ENCODE measurements at places on chromosomes 5 and 9.

- no peak for DNase-seq
Measured at GRCh38 chr5:143619040-143619439, 192.9 kb upstream of the HMHB1 start.

GRCh38 chr5:94310833-94311232, 307.6 kb downstream of the KIAA0825 start:
- DNase-seq: no peak

GRCh38 chr5:170809551-170809950, 26.0 kb downstream of the GABRP start:
- DNase-seq: peak; percentile 82

- no peak for DNase-seq
Measured at GRCh38 chr9:136700304-136700703, 12.1 kb upstream of the DIPK1B start.

GRCh38 chr9:108476574-108476973, 379.2 kb downstream of the ACTL7B start:
- peak; percentile 48 for DNase-seq

DNA sequence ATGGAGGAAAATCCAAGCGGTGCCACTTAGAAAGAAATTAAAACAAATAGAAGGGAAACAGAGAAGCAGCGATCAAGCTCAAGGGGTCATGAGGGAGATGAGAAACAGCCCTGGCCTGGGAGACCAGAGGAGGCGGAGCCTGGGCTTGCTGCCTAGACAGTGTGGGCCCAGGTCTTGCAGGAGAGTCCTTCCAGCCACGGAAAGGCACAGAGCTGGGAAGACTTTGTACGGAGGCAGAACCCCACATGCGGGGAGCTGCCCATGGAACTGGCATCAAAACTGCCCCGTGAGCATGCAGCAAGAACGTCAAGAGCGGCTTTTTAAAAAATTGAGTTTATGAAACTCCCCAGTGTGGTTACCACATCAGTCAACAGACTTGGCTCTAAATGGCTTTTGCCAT, 119.4 kb downstream of the IRX1 start:
- no peak for DNase-seq

DNA sequence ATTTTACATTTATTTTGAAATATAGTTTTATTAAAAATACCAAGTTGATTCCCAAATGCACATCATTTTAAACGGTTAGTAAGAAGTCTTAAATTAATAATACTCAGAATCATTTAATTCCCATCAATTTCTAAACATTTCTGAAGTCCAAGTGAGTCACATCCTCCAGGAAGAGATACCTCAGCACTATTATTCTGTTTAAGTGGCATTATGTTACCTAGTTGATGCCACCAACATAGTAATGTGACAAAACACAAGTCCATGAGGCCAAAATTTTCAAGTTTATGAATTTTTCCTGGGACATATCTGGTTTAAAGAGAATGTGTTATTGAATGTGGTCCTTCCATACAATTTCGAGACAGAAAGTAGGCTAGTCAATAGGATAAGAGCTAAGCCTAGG, 1348.3 kb upstream of the CDH9 start:
- DNase-seq: no peak

DNA sequence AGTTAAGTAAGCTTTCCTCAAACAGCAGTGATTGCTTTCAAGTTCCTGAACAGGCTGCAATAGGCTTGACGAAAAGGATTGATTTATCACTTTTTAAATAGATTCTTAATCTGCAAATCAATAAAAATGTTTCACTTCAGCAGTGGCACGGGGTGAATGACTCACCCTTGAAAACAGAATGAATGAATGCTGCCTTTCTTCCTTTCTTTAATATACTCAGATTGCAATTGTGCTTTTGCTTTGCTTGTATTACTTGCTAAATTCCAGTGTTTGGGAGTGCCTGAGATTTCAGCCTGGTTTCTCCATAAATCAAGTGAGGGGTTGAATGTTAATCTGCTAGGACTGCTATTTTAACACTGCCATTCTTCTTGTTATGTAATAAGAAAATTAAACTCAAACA, 1293.8 kb downstream of the PTPRD start:
- DNase-seq: no peak

DNA sequence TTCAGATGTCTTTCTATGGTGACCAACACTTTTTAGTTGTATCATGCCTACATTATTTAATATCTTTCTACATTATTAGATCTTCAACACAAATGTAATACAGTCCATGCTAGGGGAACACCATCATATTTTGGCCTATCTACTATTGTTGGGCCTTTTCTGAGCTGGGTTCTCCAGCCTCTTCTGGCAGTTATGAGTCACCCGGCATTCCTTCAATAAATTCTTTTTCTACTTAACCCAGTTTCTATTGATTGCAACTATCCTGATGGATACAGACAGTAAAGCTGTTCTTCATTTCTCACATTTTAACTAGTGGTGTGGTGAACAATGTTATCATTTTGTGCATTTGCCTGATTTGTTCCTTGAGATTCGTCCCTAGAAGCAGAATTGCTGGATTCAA, 529.3 kb downstream of the BNC2 start:
- DNase-seq: peak; percentile 10

GRCh38 chr9:18060269-18060934, 413.6 kb upstream of the ADAMTSL1 start:
- DNase-seq: peak; percentile 8

- DNase-seq: no peak
Measured at GRCh38 chr5:103145196-103145595, 25.1 kb downstream of the PPIP5K2 start.

DNA sequence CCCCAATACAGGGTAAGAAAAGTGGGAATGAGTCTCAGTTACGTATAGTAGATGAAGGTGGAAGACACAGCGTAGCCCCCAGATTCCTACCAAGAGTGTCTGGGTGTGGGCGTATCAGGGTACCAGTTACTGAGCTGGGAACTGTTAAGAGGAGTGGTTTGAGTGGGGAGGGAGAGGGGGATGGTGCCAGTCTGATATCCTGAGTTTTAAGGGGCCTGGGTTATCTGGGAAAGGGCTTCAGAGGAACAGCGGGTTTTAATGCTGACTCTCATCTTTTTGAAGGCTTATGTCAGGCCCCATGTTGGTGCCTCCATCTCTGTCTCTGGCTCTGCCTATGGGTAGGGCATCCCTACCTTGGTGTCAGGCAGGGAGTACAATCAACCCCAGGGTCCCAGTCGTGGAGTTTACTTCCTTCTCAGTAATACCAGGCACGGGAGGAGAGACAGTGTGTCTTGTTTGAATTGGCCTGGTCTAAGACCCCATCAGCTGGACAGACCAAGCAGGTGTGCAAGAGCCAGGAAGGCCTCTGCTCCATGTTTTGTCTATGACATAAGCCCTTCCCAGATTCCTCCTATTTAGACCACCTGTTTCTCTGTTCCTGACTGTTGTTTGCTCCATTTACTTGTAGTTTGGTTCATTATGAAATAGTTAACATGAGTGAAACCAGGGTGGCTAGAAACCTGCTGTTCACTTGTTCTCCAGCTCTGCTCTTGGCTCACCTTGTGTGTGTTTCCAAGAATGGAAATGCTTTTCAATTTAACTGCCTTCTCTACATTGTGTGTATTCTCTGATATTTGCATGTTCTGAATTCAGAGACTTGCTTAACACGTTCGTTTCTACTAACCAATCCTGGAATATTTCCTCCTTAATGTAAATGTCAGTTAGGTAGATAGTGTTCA, 125.6 kb downstream of the DAB2IP start:
- no peak for DNase-seq

- DNase-seq: no peak
Measured at GRCh38 chr9:121748727-121749423, 97.4 kb downstream of the DAB2IP start.

DNA sequence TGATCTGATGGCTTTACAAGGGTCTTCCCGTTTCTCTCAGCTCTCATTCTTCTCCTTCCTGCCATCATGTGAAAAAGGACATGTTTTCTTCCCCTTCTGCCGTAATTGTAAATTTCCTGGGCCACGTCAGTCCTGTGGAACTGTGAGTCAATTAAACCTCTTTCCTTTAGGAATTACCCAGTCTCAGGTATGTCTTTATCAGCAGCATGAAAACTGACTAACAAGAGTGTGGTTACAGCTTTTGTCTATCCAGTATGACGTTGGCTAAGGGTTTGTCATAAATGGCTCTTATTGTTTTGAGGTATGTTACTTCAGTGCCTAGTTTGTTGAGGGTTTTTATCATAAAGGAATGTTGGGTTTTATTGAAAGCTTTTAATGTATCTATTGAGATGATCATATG, 501.6 kb downstream of the CAAP1 start:
- DNase-seq: no peak

DNA sequence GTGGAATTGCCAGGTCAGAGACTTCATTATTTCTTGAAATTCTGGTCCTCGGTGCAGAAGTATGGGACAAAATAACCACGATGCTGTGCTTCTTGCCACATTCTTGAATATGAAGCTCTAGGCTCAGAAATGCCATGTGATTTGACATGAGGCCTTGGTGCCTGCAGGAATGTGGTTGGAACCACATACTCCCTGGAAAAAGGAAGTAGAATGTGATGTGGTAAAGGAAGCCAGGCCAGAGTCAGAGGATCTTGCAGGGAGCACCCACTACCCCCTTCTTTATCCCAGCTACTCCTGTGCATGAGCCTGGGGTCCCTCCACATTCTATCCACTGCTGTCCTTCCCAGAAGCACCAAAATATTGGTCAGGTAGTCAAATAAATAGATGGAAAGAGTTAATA, 80.9 kb downstream of the FOXD1 start:
- no peak for DNase-seq

GRCh38 chr5:67887748-67888161, 327.8 kb upstream of the PIK3R1 start:
- DNase-seq: no peak

- no peak for DNase-seq
Measured at GRCh38 chr9:22175972-22176545, 167.0 kb upstream of the CDKN2B start.

DNA sequence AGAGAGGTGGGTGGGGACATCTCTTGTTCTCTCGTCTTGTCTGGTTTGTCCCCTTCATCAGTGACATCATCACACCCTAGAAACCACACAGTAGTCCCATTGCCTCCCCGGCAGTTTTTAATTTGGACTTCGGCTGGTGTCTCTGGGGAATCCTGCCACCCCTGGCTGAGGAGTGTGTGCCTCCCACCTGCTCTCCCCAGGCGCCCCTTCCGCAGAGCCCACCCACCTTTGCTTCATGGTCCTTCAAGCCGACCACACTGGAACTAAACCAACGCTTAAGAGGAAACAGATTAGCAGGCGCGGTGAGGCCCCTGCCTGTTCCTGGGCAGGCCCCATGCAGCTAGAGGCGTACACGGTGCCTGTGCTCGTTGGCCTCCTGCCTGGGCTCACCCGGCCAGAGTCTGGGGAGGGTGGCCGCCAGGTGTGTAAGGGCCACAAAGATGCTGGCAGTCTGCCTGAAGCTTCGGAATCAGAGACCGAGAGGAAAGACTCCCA, 107.6 kb upstream of the SPRY4 start:
- DNase-seq: no peak

- DNase-seq: no peak
Measured at GRCh38 chr5:18961234-18961633, 1026.8 kb downstream of the CDH18 start.

GRCh38 chr5:169022718-169023117, 278.2 kb downstream of the SLIT3 start:
- no peak for DNase-seq

- DNase-seq: no peak
Measured at GRCh38 chr9:88936668-88937067, 54.6 kb upstream of the S1PR3 start.

DNA sequence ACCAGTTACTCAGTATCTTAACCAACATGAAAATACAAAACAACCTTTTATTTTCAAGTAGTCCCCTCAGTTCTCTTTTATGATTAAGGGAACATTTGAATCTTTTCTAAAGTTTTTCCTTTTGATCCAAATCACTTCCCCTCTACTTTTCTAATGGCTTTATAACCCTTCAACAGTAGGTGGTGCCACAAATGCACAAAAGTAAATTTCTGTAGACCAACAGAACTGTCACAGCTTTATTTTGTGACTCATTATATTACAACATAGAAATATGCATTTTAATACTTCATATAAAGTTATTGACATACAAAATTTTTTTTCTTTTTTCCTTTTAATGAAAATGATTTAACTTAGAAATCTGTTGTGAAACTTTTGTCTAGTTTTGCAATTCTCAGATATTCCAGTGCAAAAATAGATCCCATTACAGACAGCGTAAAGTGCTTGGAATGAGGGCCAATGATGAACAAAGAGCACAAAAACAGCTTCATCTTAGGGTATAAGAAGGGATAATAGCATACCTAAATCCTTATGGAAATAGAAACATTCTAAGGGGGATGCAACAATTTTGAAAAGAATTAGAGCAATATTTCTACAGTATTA, 17.0 kb downstream of the NIPSNAP3B start:
- DNase-seq: peak; percentile 63

DNA sequence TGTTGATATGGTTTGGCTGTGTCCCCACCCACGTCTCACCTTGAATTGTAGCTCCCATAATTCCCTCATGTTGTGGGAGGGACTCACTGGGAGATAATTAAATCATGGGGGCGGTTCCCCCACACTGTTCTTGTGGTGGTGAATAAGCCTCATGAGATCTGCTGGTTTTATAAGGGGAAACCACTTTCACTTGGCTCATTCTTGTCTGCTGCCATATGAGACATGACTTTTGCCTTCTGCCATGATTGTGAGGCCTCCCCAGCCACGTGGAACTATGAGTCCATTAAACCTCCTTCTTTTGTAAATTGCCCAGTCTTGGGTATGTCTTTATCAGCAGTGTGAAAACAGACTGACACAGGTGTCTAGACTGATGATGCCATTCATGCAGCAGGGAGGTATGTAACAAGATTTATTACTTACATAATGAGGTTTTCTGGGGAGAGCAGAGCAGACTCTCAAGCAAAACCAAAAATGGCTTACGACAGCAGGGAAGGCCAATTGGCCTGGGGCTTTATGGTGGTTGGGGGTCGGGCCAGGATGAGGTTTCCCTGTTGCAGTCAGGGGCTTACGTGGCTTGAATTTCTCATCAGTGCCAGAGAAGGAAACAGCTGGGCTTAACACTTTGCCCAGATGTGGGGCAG, 9.5 kb upstream of the COMMD10 start:
- DNase-seq: no peak

DNA sequence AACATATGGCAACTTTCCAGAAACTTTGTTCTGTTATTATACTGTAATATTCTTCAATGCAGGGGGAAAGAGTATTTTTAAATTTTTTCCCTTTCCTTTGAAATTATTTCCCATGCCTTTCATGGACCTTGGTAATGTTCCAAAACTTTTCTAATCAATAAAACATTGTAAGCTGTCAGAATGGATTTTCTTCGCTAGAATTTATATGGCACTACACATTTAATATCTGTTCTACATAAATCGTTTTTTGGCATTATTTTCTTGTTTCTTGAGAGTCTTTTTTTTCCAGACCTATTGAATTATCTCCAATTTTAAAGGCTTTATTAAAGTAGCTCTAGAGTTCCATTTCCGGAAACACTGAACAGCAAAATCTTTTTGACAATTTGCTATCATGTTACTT, 249.0 kb downstream of the TMEM167A start:
- no peak for DNase-seq

- no peak for DNase-seq
Measured at GRCh38 chr9:107866711-107867311, 377.2 kb upstream of the KLF4 start.

DNA sequence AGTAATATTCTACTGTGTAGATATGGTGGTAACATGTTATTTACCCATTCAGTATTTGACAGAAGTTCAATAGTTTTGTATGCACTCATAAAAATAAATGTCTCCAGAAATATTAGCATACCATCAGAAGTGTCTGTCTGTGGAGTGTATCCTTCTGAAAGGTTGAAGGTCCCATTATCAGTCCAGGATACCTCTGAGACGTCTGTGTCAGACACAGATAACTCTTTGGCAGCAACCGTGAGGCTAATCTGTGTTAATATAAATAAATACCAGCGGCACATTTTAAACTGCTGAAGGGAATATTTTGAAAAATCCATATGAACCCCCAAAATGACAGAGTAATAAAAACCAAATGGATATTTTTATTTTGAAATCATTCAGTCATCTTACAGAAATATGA, 11.9 kb upstream of the ZNF622 start:
- DNase-seq: no peak

Data from RWPE1 (cell line).